ENCODE measurements at places on chromosomes 2 and 18.

DNA sequence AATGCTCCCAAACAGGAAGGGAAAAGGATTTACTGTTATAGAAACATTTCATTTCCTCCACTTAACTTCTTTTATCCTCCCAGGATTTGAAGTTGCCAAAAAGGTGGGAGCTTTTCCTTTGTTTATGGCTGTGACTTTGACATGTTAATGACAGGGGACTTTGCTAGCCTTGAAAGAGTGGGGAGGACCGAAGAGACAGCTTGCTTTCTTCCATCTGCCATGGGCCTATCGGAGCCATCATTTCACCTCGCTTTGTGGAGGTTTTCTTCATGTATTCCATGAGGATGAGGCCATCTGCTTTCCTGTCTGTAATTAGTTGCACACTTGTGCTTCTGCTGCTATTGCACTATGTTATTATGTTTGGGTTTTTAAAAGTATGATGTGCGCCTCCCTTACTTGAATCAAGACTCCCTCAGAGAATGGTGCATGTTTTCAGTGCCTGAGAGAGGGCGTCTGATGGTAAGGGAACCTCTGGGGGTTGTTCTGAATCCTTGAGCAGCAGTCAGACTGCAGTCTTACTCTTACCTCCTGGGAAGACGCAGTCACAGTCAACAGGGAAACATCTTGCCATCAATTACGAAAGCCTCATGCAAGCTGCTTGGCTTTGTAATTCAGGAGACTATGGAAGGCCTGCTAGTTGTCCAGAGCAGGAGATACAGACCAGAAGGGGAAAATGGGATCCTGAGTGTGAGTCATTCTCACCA is 173.3 kb upstream of the MGAT5 start:
- DNase-seq = no peak

DNA sequence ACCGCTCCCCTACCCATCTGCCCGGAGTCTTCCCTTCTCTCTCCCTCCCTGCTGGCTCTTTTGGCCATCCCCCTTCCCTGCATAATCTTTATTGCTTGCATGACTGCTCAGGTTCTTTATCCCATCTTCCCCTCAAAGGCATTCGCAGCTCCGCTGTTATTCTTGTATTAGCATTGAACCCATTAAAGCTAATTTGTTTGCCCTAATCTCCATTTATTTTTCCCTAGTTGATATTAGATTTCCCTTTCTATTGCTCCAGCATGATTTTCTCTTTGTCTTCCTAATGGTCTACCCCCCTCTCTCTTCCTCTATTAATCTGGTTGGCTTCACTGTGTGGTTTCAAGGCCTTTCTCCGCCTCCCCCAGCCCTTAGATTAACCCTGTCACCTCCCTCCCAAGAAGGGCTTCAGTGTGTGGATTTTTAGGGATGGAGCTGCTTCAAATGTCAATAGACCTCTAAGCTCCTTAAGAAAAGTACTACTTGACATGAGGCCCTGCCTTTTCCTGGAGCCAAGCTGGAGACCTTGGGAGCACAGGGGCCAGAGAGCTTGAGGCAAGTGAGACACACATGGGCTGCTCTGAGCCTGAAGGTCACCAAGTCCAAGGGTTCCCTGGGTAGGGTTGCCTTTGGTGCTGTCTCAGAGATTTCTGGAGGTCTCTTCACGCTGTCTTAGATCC is 20.1 kb downstream of the PAX8 start:
- no peak for DNase-seq

DNA sequence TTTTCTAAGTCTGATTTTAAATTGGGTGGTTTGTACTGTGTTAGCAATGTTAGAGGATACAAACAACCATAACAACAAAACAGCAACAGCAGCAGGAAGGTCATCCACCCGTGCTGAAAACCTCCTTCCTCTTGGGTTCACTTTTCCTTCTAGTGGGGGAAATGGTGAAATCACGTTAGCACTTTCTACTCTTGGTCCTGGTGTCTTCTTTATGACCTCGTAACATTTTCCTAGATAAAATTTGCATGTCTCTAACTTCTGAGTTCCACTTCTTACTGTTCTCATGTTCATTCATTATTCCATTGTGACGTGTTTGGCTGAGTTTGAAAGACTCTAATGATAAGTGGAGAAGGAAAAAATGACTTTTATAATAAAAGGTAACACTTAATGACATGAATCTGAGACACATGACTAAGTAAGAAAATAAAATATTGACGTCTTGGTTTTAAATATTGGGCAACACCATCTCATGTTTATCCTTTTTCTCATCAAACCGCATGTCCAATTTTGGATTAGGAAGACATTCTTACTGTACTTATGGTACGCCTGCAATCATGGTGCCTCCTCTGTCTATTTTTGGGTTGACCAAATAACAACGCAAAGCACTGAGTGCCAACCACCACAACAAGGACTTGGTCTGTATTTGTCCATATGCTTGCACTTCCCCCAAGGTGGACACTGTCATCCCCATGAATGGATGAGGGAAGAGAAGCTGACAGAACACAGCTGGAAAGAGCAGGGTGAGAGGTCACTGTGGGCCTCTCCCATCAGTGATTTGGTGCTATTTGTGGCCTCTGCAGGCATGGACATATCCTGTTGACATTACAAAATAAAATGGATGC is 25.7 kb upstream of the IL1R1 start:
- no peak for DNase-seq

- no peak for DNase-seq
Observed at GRCh38 chr2:32614084-32614483, 13.8 kb upstream of the TTC27 start.

GRCh38 chr2:229009816-229010215 is 261.3 kb downstream of the PID1 start:
- no peak for DNase-seq

DNA sequence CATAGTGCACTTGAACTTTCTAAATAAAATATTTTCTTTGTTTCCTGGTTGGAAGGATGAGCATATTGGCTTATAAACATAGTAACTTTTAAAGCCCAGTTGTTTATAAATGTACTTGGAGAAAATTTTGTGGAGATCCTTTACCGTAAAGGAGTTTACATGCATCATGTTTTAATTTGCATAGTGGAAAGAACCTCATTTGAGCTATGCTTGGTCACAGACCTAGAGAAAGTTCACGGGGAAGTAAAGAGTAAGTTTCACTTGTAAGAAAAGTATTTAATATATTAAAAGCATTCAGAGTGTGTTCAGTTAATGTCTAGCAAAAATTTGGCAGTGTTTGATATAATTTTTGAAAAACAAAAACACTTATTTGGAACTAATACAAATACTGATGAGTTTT is 45.3 kb downstream of the PIKFYVE start:
- no peak for DNase-seq

DNA sequence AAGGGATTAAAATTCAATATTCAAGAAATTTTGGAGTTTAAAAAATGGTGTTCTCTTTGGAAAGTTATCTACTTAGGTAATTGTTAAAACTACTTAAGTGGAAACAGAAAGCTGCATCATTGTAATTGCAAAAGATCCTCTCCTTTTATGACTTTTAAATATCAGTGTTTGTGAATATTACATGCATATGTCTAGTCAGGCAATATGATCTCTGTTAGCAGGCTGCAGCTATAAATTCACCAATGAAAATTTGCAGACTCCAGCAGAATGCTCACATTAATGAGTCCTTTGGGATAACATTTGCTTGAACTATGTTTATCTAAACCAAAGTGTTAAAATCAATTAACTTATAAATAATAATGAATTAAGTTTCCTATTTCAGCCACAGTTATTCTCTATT is 59.2 kb upstream of the CSRNP3 start:
- DNase-seq = no peak

DNA sequence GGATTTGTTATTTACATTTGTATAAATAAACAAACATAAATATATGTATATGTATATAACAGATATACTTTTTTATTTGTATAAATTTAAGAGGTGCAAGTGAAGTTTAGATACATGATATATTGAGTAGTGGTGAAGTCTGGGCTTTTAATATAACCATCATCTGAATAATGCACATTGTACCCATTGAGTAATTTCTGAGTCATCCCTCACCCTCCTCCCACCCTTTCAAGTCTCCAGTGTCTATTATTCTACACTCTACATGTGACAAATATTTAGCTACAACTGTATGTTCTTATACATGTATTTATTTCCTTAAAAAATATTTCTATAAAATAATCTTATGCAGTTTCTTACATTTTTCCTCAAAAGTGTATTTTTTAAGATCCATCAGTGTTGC is 358.7 kb upstream of the TFPI start:
- DNase-seq = no peak

- DNase-seq = no peak
Observed at GRCh38 chr18:79533591-79533990, 137.9 kb downstream of the NFATC1 start.

DNA sequence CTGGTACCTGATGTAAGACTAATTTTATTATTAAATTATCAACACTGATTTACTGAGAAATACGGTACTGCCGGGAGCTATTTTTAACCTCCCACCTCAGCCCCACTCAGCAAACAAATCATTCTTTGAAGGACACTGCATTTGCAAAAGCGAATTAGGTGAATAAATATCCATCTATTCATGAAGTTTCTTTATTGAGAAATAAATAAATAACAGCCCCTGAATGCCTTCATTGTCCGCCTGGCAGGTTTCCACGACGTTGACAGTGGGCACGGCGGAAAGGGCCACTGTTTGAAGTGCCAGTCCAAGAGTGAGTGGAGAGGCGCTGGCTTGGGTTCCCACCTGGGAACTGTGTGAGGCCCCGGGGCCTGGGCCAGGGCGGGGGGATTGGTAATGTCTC is 15.7 kb downstream of the C1QL2 start:
- no peak for DNase-seq

DNA sequence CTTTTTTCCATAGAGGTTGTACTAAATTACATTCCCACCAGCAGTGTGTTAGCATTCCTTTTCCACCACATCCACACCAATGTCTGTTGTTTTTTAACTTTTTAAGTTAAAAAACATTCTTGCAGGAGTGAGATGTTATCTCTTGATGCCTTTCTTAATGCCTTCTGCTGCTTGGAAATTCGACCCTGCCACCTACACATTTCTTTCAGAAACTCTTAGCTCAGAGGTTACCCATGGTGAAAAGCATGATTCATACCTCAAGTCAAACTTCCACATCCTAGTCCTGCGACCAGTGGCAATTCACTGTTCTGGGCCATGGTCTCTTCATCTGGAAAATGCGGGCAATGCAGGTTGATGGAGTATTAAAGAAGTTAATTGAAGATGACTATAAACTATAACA is 12.7 kb upstream of the HNMT start:
- no peak for DNase-seq

GRCh38 chr18:77469131-77469530 is 219.5 kb downstream of the GALR1 start:
- no peak for DNase-seq

GRCh38 chr18:76386886-76387285 is 108.2 kb downstream of the ZNF516 start:
- DNase-seq = no peak

GRCh38 chr2:21774691-21775368 is 651.1 kb downstream of the TDRD15 start:
- no peak for DNase-seq

DNA sequence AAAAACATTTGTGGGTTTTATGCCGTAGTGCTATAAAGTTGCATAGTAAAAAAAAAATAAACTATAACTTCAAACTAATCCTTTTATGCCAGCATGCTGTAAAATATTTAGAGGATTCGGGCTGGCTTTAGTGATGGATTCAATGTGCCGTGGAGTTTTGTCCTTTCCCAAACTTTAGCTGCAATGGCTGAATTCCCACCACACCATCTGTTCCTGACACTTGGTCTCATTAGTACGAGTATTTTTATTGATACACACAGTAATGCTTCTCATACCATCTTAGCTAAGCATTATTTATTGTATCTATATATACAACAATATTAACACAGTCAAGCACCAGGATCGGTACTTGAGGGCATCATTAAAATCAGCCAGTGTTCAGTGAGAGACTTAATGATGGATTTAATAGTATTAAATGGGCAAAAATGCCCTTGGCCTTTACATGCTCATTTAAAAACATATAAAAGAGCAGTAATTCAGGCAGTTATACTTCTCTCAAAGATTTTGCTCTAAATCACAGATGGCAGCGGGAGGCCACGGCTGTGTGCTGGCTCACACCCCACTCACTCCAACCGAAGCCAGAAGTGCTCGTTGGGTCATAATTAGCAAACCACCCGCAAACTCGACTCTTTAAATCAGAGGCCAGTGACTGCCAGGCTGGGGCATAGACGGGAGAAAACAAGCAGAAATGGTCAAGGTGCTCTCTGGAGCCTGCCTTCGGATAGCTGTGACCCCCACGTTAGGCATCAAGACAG is 297.0 kb upstream of the REV1 start:
- no peak for DNase-seq

DNA sequence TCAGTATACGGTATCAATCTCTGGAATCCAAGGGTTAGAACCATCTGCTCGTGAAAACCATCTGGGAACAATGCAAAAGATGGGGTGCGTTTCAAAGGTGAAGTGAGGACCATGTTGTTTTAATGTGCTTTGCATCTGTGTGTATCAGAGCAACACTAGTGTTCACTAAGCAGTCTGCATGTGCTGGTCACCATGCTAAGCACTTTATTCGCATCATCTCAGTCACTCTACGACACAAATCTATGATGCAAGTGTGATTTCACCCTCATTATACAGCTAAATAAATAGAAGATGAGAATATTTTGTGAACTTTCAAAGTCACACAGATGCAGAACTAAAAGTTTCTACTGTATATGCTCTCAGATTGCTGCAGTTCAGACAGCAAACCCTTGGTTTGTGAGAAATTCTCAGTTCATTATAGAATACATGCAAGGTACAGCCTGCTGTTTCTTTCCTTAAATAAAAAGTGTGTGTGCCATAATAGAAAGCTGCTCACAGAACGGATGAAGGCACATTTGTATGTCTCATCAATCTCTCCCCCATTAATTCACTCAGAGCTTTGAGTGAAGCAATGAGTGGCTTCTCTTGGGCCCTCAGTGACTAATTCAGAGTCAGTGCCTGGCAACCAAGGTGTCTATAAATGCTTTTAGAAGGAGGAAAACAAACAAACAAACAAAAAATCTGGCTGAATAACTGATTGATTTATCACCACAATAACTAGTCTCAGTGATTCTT is 652.8 kb upstream of the SOX11 start:
- no peak for DNase-seq

DNA sequence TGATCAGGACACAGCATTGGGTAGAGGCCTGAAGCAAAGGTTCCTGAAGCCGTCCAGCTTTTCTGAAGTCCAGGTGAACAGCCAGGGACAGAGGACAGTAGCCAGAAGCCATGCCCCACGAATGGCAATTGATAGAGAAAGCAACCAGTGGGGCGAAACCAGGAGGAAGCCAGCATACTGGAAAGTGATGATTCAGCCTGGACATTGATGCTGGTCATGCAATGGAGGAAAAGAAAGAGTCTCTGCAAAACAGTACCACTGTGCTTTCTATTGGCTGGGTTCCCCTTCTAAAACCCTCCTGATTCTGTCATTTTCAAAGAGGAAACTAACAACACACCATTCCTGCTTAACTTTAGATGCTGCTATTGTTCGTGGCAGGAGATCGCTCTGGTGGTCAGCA is 221.4 kb upstream of the EPAS1 start:
- no peak for DNase-seq

All from RWPE1 (cell line).